Kidney (tissue), 22 donors: ENCODE measurements at places on chromosomes 7 and 10. TPM values are rescaled to one million over a fixed set of nuclear protein-coding genes. Genes with fewer than 3 reads are reported as not detected.

Gene TSPAN13
- 23.8 TPM for total RNA-seq

Gene ZNF853
- total RNA-seq = 5.4 TPM

DNA sequence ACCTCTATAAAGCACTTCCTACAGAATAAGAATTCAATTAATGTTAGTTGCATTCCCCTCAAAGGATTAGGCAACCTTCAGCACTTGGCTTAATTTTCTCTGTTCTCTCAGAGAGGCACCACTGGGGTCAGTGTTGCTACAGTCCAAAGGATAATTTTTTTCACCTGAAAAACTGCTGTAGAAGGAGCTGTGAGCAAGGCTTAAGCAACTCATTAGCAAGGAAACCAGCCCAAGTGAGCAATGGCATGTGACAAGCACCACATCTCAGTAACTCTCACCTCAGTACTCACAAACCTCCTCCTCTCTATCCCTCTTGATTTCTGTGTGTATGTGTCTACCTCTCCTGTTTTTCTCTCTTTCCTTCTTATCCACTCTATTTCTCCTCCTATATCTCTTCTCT, 55.9 kb downstream of the DGKI start:
- H3K4me1 ChIP-seq = no peaks in the 10 kb centered on the region
- no peak overlapping the region for H3K4me3 ChIP-seq
- no peaks in the 10 kb centered on the region for H3K27me3 ChIP-seq

- H3K4me1 ChIP-seq = no peaks in the 10 kb centered on the region
- H3K4me3 ChIP-seq = no peak overlapping the region
- no peak overlapping the region for H3K27ac ChIP-seq
- H3K36me3 ChIP-seq = no peaks in the 10 kb centered on the region
- no peak for DNase-seq
These were observed 87.3 kb upstream of the NAMPT start for GRCh38 chr7:106372126-106372525.

DNA sequence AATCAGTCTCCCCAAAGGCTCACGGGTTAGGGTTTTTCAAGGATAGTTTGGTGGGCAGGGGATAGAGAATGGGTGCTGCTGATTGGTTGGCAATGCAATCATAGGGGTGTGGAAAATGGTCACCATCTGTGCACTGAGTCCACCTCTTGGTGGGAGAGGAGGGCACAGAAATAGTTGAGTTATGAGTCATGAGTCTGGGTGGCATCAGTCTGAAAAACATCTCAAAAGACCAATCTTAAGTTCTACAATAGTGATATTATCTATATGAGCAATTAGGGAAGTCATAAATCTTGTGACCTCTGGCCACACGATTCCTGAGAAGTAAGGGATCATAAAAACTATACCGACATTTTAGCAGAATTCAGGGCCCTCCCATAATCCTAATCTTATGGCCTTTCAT, 62.7 kb downstream of the LGI1 start:
- H3K27ac ChIP-seq = no peak overlapping the region
- H3K4me3 ChIP-seq = no peak overlapping the region
- H3K4me1 ChIP-seq = no peaks in the 10 kb centered on the region
- H3K27me3 ChIP-seq = no peaks in the 10 kb centered on the region
- no peak for DNase-seq
- H3K36me3 ChIP-seq = no peaks in the 10 kb centered on the region

DNA sequence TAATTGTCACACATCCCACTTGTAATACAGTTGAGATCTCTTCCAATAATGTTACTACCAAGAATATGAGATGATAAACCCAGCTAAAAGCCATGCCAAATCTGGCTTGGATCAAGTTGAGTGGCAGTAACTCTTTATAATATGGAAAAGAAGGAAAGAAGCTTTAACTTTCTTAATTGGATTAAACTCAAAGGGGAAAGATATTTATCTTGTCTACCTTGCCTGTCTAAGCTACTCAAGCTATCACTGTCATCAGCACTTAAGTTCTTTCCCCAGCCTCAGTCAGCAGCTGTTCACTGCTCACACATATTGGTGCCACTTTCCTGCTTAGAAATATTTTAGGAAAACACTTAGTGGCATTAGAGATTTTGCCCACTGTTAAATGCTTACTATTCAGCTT, 350.7 kb downstream of the IPMK start:
- no peak overlapping the region for H3K4me3 ChIP-seq
- no peaks in the 10 kb centered on the region for H3K27me3 ChIP-seq
- H3K36me3 ChIP-seq = no peaks in the 10 kb centered on the region
- no peaks in the 10 kb centered on the region for H3K4me1 ChIP-seq
- no peak overlapping the region for H3K27ac ChIP-seq

- no peaks in the 10 kb centered on the region for H3K27me3 ChIP-seq
- H3K4me1 ChIP-seq = peaks cover 2% of the 10 kb centered on the region
- no peak overlapping the region for H3K27ac ChIP-seq
These were observed 252.4 kb downstream of the KLF6 start for GRCh38 chr10:3532644-3533043.

GRCh38 chr10:106958589-106959361, 205.7 kb downstream of the SORCS1 start:
- DNase-seq = no peak
- H3K27ac ChIP-seq = peak overlapping the region; percentile 43
- H3K4me1 ChIP-seq = peaks cover 20% of the 10 kb centered on the region
- no peaks in the 10 kb centered on the region for H3K27me3 ChIP-seq

- no peak for DNase-seq
- no peak overlapping the region for H3K4me3 ChIP-seq
- no peaks in the 10 kb centered on the region for H3K27me3 ChIP-seq
- no peak overlapping the region for H3K27ac ChIP-seq
- H3K4me1 ChIP-seq = peaks cover 4% of the 10 kb centered on the region
These were observed 692.0 kb downstream of the PHTF2 start for GRCh38 chr7:78490524-78490923.

GRCh38 chr10:46268076-46268881, 18.5 kb upstream of the ANTXRL start:
- H3K4me1 ChIP-seq = no peaks in the 10 kb centered on the region
- H3K4me3 ChIP-seq = no peak overlapping the region
- H3K36me3 ChIP-seq = no peaks in the 10 kb centered on the region
- H3K27me3 ChIP-seq = no peaks in the 10 kb centered on the region

- no peaks in the 10 kb centered on the region for H3K27me3 ChIP-seq
- H3K36me3 ChIP-seq = no peaks in the 10 kb centered on the region
- H3K4me1 ChIP-seq = no peaks in the 10 kb centered on the region
- H3K27ac ChIP-seq = no peak overlapping the region
- no peak overlapping the region for H3K4me3 ChIP-seq
- DNase-seq = no peak
These were observed 34.4 kb upstream of the OTUD1 start for GRCh38 chr10:23404461-23404980.

Gene HTR5A
- total RNA-seq = not detected

- no peaks in the 10 kb centered on the region for H3K4me1 ChIP-seq
These were observed 83.4 kb upstream of the BMPER start for GRCh38 chr7:33821970-33822369.

DNA sequence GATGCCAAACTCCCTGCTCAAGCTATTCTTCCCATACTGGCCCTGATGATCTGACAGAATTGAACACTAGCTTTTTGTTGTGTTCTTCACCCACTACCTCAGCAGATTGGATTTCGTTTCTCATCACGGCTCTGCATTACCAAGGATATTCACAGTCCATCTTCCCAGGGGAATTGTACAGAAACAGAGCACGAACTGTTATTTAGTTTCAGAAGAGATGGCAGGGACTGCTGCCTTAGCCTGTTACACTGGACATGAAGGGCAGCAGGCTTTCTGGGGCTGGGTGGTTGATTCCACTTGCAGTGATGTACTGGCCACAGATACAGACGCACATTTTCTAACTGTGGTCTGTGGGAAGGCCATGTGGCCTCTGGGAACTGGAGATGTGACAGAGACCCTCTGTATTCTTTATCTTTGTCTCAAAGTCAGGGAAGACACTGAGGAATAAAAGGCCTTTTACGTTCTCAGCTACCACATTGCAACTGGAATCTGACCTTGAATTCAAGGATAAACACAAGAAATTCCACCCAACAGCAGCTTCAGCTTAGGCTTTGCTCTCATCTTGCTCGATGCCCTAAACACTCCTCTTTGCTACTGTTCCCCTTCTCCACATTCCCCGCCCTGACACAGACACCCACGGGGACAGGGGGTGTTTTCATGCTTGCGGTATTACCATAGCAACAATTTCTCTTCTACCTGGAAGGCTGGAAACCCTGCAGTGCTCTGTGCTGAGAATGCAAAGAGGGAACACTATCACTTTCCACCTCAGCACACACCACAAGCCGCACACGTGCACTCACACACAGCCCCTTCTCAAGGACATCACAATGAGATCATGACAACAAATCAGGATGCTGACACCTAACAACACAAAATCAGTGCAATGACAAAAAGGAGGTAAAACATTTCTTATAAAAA, 81.7 kb downstream of the RNF216 start:
- peaks cover 5% of the 10 kb centered on the region for H3K36me3 ChIP-seq
- H3K27ac ChIP-seq = peak overlapping the region; percentile 59
- peaks cover 47% of the 10 kb centered on the region for H3K4me1 ChIP-seq
- no peak overlapping the region for H3K4me3 ChIP-seq
- DNase-seq = peak; percentile 75
- no peaks in the 10 kb centered on the region for H3K27me3 ChIP-seq

Gene POU6F2
- total RNA-seq = 0.47 TPM

GRCh38 chr7:126605553-126605952, 647.2 kb downstream of the GRM8 start:
- H3K4me3 ChIP-seq = no peak overlapping the region
- DNase-seq = no peak
- no peaks in the 10 kb centered on the region for H3K4me1 ChIP-seq
- no peaks in the 10 kb centered on the region for H3K27me3 ChIP-seq
- no peak overlapping the region for H3K27ac ChIP-seq

GRCh38 chr10:46218921-46219320, 67.9 kb upstream of the ANTXRL start:
- no peak overlapping the region for H3K4me3 ChIP-seq
- no peaks in the 10 kb centered on the region for H3K4me1 ChIP-seq
- H3K36me3 ChIP-seq = no peaks in the 10 kb centered on the region

DNA sequence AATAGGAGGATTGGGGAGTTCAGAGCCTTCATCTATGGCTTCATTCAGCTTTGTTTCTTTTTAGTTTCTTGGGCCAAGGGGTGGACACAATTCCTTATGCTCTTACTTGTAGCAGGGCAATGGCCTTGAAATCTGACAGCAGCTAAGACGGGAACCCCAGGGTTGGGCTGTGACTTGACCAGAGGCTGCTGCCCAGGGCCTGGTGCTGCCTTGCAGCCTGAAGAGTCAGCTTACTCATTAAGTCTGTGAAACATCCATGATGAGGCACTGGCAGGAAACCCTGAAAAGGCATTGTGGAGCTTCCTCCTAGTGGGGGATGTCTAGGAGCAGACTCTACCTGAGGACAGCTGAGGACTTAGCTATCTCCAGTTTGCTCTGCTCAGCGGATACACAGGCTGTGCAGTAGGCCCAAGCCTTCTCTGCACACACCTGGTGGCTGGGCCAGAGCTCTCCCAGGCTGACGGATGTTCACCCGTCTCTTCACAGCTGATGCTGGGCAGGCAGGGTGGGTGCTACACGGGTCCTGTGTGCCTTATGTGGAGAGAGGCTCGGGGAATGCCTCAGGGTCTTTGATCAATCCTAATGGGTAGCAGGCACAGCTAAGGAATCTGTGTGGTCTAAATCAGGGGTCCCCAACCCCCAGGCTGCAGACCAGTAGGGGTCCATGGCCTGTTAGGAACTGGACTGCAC, 17.8 kb downstream of the CXCL12 start:
- no peaks in the 10 kb centered on the region for H3K27me3 ChIP-seq
- no peak overlapping the region for H3K4me3 ChIP-seq
- no peak overlapping the region for H3K27ac ChIP-seq
- no peaks in the 10 kb centered on the region for H3K4me1 ChIP-seq

Gene PRTFDC1
- total RNA-seq = 3.8 TPM

Gene ABCB1
- 48.3 TPM for total RNA-seq

Gene NRBF2
- 15.8 TPM for total RNA-seq

DNA sequence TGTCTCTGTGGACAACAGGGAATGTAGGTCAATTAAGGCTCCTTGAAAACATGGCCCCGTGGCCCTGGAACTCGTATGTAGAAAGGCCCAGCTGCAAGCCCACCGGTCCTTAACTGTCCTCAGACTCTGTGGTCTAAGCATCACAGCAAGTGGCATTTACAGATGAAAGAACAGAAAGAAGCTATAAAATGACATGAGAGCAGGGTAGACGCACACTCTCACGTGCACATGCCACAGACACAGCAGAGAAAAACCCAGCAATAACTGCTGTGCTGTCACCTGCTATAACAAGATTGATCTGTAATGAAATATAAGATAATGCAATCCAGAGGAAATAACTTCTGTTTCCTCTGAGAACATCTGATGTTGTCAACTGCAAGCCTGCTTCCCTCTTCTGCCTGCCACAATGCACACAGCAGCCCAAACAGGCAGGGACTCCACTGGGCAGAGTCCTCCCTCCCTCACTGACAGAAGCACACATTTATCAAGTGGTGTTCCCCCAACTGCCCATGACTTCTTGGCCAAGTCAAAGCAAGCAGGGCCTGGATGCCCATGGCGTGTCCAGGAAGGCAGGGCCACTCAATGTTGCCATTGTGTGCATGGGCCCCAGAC, 63.9 kb downstream of the GFRA1 start:
- no peak overlapping the region for H3K27ac ChIP-seq
- no peaks in the 10 kb centered on the region for H3K36me3 ChIP-seq
- H3K27me3 ChIP-seq = no peaks in the 10 kb centered on the region
- no peaks in the 10 kb centered on the region for H3K4me1 ChIP-seq

Gene PDK4
- 45.0 TPM for total RNA-seq

DNA sequence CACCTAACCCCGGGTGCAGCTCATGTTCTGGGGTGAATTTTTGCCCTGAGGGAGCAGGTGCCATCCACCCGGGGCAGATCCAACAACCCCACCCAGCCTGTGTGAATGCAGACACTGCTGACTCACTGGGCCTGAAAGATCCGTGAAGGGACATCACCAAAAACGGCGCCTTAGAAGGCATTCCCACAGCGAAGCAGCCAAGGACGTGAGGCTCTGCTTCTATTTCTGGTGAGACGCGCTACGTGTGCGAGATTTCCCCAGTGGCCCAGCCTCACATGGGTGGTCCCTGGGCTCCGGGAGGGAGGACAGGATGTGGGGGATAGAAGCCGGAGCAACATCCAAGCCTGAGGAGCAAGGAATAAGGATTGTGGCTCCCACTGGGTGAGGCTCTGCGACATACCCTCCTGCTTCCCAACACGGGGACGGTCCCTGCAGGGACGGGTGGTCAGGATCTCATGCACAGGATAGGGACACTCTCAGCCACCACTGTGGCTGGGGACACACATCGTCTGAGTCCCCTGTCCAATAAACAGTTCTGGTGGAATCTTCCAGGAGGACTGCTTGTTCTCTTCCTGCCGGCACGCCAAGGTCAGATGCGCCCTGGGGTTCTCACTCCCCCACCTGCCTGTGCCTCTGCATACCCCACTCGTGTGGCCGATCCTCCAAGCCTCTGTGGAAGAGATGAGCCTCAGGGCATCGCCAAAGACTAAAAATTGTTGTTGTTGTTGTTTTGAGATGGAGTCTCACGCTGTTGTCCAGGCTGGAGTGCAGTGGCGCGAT, 70.2 kb downstream of the ZRANB1 start:
- no peaks in the 10 kb centered on the region for H3K27me3 ChIP-seq
- H3K27ac ChIP-seq = no peak overlapping the region
- peaks cover 16% of the 10 kb centered on the region for H3K4me1 ChIP-seq
- no peak overlapping the region for H3K4me3 ChIP-seq
- DNase-seq = no peak
